Camera-type eye (tissue), 1 donor: ENCODE measurements at places on chromosomes 4 and X. TPM values are rescaled to one million over a fixed set of nuclear protein-coding genes. Genes with fewer than 3 reads are reported as not detected.

Gene TMEM175
- total RNA-seq = 22.4 TPM

Gene CLTRN
- total RNA-seq = 2.4 TPM

Gene MAGEE1
- 9.6 TPM for total RNA-seq

Gene CT45A1
- not detected for total RNA-seq

Gene CT45A2
- not detected for total RNA-seq

Gene PTTG2
- 1.5 TPM for total RNA-seq

Gene TRPC3
- total RNA-seq = 5.3 TPM

Gene PRR32
- 0.60 TPM for total RNA-seq
